Tibial nerve (tissue), 4 donors: ENCODE measurements at places on chromosomes 4 and X. TPM values are rescaled to one million over a fixed set of nuclear protein-coding genes. Genes with fewer than 3 reads are reported as not detected.

The PCSK1N gene
- total RNA-seq, result 7.6 TPM

- no peak for DNase-seq
Observed at GRCh38 chrX:131979116-131979515, 44.0 kb upstream of the STK26 start.

- no peak for DNase-seq
Observed at GRCh38 chrX:18348047-18348446, 6.4 kb downstream of the SCML2 start.

DNA sequence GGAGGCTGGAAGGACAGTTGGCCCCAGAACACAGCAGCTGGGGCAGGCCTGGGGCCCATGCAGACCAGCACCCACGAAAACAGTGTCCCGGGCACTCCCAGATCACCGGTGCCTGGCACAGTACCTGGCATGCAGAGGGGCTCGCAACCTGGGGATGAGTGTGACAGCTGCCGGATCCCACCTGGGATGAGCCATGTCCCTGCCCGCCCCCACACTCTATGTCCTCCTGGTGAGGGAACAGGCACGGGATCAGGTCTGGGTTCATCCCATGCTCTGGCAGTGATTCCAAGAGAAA is 22.8 kb upstream of the PPP2R2C start:
- no peak for DNase-seq
